Sciatic nerve (tissue), 2 donors: ENCODE measurements at places on chromosomes 7 and 10.
A peak's percentile ranks its signal among the peaks of the same experiment; 100 is the strongest.

GRCh38 chr10:4077804-4078203, 292.8 kb upstream of the KLF6 start:
- no peak for DNase-seq

- no peak for DNase-seq
These were observed 28.7 kb downstream of the KLF6 start for GRCh38 chr10:3756360-3756740.

- DNase-seq, result no peak
These were observed 18.5 kb upstream of the FXYD4 start for GRCh38 chr10:43352951-43353350.

DNA sequence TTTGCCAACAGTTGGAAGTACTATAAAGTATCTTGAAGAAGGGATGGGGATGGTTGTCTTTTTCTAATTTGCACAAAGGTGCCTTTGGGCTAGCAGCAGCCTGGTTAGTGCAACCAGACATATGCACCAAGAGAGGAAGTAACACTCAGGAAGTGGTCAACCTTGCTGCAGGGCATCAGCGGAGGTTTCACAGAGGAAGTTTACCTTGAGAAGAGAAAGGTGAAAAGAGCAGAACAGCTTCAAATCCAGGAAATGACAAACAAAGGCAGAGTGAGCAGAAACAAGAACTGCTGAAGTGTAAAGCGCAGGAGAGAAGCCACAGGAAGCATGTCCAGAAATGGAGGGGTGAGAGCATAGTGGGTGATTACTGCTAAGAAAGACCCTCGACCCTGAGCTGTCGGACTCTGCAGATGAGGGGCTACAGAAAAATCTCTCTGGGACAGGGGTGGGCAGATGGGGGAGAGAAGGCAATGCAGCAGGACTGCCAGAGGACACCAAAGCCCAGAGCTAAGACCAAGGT, 66.9 kb downstream of the STK17A start:
- no peak for DNase-seq

DNA sequence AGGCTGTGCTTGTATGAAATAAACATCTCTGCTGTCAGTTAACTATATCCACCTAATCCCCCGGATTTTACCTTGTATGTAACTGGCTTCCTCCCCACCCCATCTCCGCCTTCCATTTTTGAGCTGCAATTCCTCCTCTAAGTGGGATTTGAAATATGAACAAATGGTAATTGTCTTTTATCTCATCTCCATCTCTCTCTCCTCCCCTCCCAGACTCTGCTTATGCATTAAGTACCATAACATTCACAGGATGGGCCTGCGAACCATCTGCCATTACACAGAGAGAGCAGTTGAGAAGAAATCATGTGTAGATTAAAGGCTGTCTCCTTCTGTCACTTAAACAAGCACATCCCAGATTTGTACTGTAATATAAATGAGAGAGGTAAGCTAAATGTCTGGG, 1169.9 kb downstream of the TYW1 start:
- no peak for DNase-seq

DNA sequence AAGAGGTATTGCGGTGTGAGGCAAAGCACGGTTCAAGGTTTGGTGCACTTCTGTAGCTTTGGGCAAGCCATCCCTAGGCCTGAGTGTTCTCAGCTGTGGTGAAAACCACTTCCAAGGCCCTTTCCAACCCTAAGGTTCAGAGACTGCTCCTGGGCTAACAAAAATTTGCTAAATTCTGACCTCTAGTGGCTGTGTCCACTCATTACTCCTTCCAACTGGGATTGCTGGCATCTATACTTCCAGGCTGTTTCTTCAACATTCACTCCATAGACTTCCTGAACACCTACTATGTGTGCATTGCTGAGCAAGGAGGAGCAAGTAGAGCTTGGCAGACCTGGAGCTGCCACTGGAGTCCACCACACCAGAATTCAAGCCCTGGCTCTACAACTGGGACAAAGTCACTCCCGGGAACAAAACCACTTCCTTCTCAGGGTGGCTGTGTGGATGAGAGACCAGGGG, 29.3 kb upstream of the SH3PXD2A start:
- no peak for DNase-seq

DNA sequence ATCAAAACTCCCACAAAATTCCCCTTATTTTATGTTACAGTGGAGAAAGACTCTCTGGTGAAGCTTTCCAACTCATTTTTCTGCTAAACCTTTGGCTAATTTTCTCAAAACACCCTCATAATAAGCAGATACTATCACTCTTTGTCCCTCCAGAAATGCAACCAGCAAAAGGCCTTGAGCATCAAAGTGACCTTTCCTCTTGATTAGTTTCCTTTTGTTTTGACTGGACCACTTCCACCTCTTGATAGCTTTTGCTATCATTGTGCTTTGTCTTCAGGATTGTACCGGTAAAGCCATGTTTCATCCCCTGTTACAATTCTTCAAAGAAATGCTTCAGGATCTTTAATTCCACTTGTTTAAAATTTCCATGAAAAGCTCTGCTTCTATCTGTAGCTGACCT, 115.1 kb upstream of the SLC13A1 start:
- DNase-seq, result no peak

DNA sequence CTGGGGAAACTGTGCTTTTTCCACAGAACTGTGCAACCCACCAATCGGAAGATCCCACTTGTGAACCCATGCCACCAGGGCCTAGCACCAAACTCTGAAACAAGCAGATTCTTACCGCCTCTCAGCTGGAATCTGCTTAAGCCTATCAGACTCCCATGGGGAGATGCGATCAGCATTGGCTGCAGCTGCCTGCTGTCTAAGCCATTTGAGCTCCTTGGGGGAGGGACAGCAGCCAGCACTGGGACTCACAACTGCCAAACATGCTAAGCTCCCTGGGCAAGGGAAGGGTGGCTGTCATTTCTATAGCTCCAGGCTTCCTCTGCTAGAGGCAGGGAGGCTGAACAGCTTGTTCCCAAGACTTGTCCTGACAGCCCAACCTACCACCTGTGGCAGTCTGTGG, 283.8 kb downstream of the CDK14 start:
- DNase-seq, result no peak

- peak; percentile 81 for DNase-seq
These were observed 4.1 kb upstream of the PLAU start for GRCh38 chr10:73906524-73907447.

DNA sequence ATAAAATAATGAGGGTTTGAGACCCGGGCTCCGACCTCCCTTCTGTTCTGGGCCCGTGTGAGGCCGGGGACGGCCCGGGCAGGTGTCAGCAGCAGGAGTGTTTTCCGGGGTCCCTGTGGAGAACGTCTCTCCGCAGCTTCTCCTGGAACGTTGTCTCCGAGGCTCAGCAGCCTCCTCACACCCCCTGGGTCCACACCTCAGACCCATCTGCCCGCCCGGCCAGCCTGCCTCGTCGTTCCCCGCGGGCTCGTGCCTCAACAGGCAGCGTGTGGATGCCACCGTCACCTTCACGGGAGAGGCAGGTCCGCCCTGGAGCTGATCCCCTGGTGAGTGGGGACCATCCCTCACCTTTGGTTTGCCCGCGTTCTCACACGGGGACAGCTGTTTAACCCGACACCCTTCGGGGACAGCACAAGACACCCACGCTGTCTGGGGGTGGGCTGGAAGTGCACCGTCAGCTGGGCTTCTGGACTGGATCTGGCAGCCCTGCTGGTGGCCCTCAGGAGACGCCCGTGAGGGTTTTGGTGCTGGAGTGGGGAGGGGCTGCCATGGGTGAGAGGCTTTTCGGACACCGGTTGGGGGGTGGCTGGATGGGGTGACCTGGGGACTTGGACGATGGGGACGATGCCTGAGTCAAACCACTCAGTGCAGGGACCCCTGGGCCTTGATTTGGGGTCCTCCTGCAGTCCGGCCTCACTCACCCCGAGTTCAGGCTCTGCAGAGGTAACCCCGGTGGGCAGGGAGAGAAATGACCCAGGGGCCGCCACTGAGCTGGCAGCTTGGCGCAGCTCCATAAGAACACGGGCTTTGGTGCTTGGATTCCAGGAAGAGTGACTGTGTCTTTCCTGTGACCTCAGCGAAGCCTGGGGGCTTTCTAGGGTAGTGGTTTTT, 131.7 kb downstream of the DNAJB6 start:
- no peak for DNase-seq

- no peak for DNase-seq
These were observed 81.8 kb downstream of the MALSU1 start for GRCh38 chr7:23380961-23381360.

GRCh38 chr10:71970869-71971268, 6.7 kb downstream of the CHST3 start:
- DNase-seq, result no peak

GRCh38 chr7:69862413-69863064, 264.3 kb downstream of the AUTS2 start:
- no peak for DNase-seq

GRCh38 chr10:103947799-103948516, 19.0 kb upstream of the SLK start:
- no peak for DNase-seq

DNA sequence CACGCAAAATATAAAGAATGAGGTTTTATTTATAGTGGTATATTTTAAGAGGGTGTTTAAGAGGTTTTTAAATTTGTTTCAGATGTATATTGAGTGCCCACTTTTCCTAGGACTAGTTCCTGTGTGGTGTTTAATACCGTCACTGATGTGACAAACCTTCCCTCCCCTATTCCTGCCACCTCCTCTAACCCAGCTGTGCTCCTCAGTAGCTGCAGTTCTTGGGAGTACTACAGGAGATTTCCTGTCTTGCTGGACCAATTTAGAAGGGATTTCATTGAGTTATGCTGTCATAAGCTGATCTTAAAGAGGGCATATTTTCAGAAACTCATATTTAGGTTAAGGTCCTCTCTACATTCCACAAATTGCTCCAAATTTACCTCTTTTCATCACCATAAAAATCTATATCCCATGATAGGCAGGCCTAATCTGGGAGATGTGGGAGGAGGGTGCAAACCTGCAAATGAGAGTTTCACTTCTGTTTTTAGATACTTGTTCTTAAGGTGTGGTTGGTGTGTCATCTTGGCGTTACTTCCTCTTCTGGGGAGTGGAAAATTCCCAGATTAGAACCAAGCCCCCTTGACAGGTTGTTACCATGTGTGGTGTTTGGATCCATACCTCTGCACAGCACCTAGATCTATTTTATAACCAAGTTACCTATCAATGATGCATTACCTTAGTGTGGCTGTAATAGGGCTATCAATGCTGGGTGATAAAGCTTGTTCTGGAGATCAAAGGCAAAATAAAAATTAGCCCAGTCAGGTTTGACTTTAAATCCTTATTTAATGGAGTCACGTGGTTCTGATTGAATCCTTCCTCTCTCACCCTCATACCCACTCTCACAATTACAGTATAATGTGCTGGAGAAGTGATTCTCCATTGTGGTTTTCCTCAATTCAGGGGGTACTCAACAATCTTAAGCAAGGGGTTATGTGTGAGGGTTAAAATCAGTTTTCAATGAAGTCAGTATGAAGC, 141.1 kb downstream of the CDK14 start:
- DNase-seq, result no peak
